ENCODE measurements at places on chromosomes 2 and 18. TPM values are rescaled to one million over a fixed set of nuclear protein-coding genes. Genes with fewer than 3 reads are reported as not detected.

DNA sequence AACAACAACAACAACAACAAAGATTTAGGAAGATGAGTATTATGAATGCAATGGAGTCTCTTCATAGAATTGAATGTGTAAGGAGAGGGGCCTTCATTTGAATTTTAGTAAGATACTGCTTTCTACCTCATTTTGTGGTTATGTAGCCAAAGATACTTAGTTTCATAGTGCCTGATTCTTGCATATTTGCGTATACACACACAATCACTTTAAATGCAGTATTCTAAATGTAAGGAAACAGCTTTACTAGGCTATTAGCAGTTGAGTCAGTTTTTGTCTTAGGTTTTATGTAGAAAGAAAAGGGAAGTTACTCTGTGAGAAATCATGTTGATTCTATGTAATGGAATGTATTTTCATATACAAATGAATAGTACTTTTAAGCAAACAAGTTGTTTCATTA is 80.5 kb downstream of the HAUS1 start:
- H3K36me3 ChIP-seq: no peaks in the 10 kb centered on the region
- H3K27ac ChIP-seq: no peak overlapping the region
- no peak overlapping the region for H3K4me3 ChIP-seq
- no peak for DNase-seq
- H3K4me1 ChIP-seq: peaks cover 31% of the 10 kb centered on the region

DNA sequence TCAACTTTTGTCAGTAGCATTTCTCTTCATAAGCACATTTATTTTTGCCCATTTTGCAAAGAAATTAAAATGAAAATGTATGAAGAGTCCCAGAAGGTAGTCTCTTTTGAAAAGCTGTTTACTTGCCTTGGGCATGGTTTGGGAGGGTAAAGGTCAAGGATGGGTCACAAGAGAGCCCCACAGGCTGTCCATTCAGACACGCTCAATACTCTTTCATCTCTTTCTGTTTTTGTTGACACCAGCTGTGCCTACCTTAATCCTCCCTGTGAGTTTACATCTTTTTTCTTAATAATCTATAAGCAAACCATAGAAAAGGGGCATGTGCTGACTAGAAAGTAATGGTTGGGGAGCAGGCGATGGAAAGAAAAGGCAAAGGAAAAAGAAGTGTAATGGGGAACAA is 49.6 kb upstream of the KLF7 start:
- H3K27me3 ChIP-seq: no peaks in the 10 kb centered on the region
- no peak overlapping the region for H3K27ac ChIP-seq
- no peaks in the 10 kb centered on the region for H3K36me3 ChIP-seq

- no peaks in the 10 kb centered on the region for H3K4me1 ChIP-seq
- no peaks in the 10 kb centered on the region for H3K27me3 ChIP-seq
- H3K36me3 ChIP-seq: no peaks in the 10 kb centered on the region
- H3K27ac ChIP-seq: no peak overlapping the region
These were observed 19.0 kb upstream of the KLF7 start for GRCh38 chr2:207184768-207185167.

GRCh38 chr2:101699755-101700461 is 2.4 kb downstream of the MAP4K4 start:
- H3K4me1 ChIP-seq: peaks cover 75% of the 10 kb centered on the region
- H3K4me3 ChIP-seq: peak overlapping the region; percentile 73
- no peak for DNase-seq
- peak overlapping the region; percentile 92 for H3K27ac ChIP-seq

DNA sequence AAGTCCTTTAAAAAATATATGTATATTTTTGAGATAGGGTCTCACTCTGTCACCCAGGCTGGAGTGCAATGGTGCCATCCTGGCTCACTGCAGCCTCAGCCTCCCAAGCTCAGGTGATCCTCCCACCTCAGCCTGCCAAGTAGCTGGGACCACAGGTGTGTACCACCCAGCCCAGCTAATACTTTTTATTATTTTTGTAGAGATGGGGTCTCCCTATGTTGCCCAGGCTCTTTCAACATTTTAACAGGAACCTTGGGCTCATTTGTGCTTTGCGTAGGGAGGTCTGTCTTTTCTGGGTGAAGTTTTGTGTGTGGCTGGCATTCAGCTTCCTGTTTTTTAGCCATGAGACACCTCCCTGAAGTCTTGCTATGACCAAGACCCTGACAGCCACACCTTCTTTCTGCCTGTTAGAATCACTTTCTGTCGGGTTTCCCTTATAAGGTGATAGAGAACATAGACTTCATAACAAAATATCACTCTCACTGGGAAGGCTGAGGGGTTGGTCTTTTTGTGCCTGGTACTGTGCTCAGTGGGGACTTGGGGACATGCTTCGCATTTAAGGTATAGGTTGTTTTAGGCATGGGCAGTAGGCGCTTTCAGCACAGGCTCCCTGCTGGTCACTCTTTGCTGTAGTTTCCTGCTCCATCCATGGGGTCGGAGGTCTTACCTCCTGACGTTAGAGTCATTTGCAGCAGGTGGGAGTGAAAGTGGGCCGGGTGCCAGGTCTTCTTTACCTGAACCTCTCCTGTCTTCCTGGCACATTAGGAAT is 3.4 kb downstream of the RAB31 start:
- no peaks in the 10 kb centered on the region for H3K27me3 ChIP-seq
- peaks cover 85% of the 10 kb centered on the region for H3K4me1 ChIP-seq
- no peaks in the 10 kb centered on the region for H3K36me3 ChIP-seq
- DNase-seq: no peak
- peak overlapping the region; percentile 3 for H3K4me3 ChIP-seq

The CIDEA gene
- total RNA-seq: not detected

The ABCG5 gene
- total RNA-seq: not detected

The RAB6C gene
- total RNA-seq: 0.57 TPM

Data from esophagus muscularis mucosa (tissue), 4 donors.